ENCODE measurements at places on chromosomes 4 and X. TPM values are rescaled to one million over a fixed set of nuclear protein-coding genes. Genes with fewer than 3 reads are reported as not detected.
A peak's percentile ranks its signal among the peaks of the same experiment; 100 is the strongest.

The TRAM1L1 gene
- 4.2 TPM for total RNA-seq

The MAGED4B gene
- 13.3 TPM for total RNA-seq

DNA sequence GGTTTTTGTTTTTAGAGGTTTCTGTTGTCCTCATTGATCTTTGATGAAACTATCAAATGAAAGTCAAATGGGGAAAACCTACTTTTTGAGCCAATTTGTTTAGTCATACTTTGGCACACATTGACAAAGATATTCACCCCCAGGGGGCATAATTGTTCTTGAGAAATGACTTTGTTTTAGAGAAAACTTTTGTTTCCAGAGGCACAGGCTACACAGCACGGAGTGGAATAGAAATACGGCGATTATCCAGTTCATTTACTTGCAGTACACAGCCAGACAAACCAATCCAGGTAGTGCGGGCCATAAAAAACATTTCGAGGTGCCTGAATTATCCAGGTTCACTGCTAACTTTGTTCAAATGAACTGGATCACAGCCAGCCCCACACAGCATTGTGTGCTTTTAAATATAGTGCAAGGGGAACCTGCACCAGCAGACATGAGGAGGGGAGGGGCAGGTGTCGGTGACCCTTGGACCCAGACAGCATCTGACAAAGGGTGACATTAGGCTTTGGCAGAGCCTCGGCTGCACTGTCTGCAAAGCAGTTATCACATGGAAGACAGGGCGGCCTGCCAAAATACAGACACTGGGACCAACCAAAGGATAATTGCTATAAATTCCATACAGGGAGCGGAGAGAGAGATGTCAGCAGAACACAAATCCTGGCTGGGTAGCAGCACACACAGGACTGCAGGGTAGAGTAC, 179.6 kb upstream of the NOCT start:
- H3K27ac ChIP-seq = peak overlapping the region; percentile 35
- no peaks in the 10 kb centered on the region for H3K27me3 ChIP-seq
- H3K4me3 ChIP-seq = no peak overlapping the region
- peak; percentile 55 for DNase-seq

DNA sequence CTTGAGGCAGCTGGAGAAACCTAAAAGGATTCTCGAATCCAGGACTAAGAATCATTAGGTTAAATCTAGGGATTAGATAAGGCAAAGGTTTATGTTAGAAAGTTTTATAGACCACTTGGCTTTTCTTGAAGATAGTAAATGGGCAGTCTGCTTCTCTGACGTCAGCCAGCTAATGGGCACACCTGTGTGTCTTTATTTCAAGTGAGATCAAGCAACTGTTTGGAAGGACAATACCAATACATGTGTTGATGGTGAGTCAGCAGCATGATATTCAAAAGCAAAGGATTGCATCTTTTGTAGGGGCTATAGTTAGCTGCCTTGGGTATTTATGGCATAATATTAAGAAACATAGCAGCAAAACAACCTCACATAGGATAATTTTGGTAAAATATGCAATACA, 46.5 kb upstream of the GRPR start:
- no peak overlapping the region for H3K27ac ChIP-seq
- no peaks in the 10 kb centered on the region for H3K27me3 ChIP-seq
- H3K4me3 ChIP-seq = no peak overlapping the region
- H3K36me3 ChIP-seq = no peaks in the 10 kb centered on the region

DNA sequence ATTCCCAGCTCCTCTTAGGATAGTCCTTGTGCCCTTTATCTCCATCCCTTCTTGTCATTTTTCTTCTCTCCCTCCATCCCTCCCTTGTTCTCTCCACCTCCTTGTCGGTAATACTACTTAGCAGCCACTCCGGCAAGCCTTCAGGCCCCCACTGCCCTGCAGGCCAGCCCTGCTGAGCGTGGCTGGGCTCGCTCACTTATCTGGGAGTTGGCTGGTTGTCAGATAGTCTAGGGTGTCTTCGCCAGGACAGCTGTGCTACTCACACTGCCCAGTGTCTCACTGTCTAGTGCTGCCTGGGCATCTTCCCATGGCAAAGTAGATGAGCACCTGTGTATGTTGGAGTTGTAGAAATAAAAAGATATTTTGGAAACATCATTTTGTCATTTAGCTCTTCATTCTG, 75.0 kb downstream of the STK32B start:
- no peaks in the 10 kb centered on the region for H3K27me3 ChIP-seq
- H3K4me1 ChIP-seq = no peaks in the 10 kb centered on the region
- no peaks in the 10 kb centered on the region for H3K36me3 ChIP-seq
- H3K4me3 ChIP-seq = no peak overlapping the region

- H3K27me3 ChIP-seq = no peaks in the 10 kb centered on the region
- peaks cover 2% of the 10 kb centered on the region for H3K36me3 ChIP-seq
- no peaks in the 10 kb centered on the region for H3K4me1 ChIP-seq
- no peak for DNase-seq
- H3K4me3 ChIP-seq = no peak overlapping the region
- no peak overlapping the region for H3K27ac ChIP-seq
Measured at GRCh38 chrX:130228871-130229270, 39.8 kb downstream of the ZNF280C start.

DNA sequence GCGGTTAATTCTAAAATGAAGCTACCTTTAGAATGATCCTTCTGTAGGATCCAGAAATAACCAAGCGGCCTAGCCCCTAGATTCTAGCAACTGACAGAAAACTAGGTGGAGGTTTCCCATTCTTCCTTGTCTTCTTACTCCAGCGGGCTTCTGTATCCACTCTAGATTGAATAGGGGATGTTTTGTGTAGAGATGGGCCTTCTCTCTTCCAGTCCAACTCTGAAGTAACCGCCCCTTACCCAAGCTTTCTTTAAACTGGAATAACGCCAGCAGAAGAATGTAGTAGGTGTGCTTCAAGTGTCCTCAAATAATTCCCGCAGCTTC, 386 bp upstream of the TMEM184C start:
- H3K27me3 ChIP-seq = no peaks in the 10 kb centered on the region
- H3K4me3 ChIP-seq = peak overlapping the region; percentile 92
- H3K36me3 ChIP-seq = no peaks in the 10 kb centered on the region
- H3K4me1 ChIP-seq = no peaks in the 10 kb centered on the region
- H3K27ac ChIP-seq = peak overlapping the region; percentile 81

- no peak for DNase-seq
- no peak overlapping the region for H3K4me3 ChIP-seq
- H3K4me1 ChIP-seq = no peaks in the 10 kb centered on the region
- no peaks in the 10 kb centered on the region for H3K27me3 ChIP-seq
Measured at GRCh38 chr4:151250706-151251105, 26.3 kb upstream of the PRSS48 start.

GRCh38 chrX:69158166-69158980, 6.9 kb downstream of the PJA1 start:
- H3K4me3 ChIP-seq = no peak overlapping the region
- DNase-seq = peak; percentile 77
- H3K4me1 ChIP-seq = no peaks in the 10 kb centered on the region
- no peaks in the 10 kb centered on the region for H3K36me3 ChIP-seq

GRCh38 chr4:160375772-160376452, 1273.0 kb downstream of the RAPGEF2 start:
- no peaks in the 10 kb centered on the region for H3K36me3 ChIP-seq
- H3K27me3 ChIP-seq = no peaks in the 10 kb centered on the region
- H3K4me1 ChIP-seq = no peaks in the 10 kb centered on the region

DNA sequence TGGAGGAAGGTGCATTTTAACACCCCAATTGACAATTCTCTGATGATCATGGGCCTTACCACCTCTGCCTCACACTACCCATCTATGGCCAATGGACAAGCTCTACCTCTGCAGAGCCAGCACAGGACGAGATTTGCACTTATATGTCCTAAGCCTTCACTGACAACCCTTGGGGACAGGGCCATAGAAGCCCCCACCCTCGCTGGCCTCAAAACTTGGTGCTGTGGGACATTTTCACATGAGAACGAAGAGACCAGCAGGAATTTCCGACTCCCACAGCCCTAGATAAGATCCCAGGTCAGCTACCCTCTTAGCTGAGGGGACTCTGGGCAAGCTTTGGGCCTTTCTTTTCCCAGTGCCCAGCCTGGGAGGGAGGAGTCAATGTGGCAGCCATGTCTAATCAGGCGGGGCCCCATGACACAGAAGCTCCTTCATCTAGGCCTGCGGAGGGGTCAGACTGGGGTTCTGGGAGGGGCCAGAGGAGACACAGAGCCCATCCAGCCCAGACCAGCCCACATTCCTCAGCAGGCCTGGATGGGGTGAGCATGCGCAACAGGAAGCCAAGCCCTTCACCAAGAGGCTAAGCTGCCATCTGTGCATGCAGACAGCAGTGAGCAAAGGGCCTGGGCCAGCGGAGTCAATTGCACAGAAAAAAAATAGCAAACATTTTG, 12.1 kb downstream of the PJA1 start:
- H3K36me3 ChIP-seq = no peaks in the 10 kb centered on the region
- peaks cover 2% of the 10 kb centered on the region for H3K27me3 ChIP-seq
- peak; percentile 73 for DNase-seq
- no peak overlapping the region for H3K4me3 ChIP-seq
- no peak overlapping the region for H3K27ac ChIP-seq

Data from kidney (tissue), 22 donors.